ENCODE measurements at places on chromosomes 2 and 18.

DNA sequence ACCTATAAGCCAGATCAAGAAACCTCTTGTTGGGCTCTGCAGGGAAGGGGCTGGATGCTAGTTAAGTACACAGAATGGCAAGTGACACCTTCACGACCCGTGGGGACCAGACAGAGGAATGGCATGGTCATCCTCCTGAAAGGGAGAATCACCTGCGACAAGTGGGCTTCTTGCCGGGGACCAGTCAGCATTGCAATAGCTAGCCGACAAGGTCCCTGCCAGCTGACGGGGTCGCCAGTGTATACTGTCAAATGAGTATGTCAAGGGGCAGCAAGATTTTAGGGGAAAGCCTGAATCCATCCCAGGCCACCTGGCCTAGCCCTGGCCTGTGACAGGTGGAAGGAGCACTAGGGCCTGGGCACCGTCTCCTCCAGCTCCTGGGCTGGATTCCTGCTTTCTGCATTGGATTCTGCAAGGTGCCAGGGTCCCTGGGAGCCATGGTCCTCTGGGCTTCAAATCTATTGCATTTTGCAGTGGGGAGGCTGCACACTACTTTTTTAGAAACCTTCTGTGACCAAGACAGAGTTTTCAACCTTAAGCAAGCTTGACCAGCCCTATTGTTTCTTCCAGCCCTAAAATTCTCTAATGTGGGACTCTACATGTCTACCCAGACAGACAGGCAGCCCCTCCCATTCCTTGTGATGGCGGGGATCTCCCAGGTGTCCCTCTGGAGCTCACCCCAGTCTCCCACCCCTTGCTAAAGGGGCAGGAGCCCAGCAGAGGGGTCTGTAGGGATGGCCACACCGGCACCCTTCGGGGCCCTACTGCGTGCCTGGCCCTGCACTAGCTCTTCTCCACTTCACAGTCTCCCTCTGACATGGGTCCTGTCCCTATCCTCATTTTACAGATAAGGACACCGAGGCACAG, 178.5 kb downstream of the GLI2 start:
- DNase-seq, result no peak

- peak; percentile 43 for DNase-seq
Observed at GRCh38 chr2:69683170-69683971, 39.8 kb upstream of the AAK1 start.

GRCh38 chr18:23538870-23539269, 35.6 kb downstream of the RMC1 start:
- DNase-seq, result no peak

DNA sequence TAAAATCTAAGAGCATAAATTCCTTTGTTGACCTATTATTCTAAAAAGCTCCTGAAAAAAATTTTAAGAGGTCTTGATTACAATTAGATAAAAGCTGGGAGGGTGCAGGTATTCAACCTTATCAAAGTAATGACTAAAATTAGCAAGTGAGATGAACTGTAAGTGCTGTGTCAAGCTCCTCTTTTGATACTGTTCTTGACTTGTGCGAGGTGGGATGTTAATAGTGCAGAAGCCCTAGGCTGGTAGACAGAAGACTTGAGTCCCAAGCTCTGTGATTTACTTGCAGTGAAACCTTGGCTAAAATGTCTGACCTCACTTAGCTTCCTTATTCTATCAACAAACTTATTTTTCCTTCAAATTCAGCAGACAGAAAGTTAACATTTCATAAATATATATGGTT, 637.5 kb downstream of the DSC3 start:
- DNase-seq, result no peak

GRCh38 chr18:62672600-62672999, 42.7 kb upstream of the PHLPP1 start:
- no peak for DNase-seq

DNA sequence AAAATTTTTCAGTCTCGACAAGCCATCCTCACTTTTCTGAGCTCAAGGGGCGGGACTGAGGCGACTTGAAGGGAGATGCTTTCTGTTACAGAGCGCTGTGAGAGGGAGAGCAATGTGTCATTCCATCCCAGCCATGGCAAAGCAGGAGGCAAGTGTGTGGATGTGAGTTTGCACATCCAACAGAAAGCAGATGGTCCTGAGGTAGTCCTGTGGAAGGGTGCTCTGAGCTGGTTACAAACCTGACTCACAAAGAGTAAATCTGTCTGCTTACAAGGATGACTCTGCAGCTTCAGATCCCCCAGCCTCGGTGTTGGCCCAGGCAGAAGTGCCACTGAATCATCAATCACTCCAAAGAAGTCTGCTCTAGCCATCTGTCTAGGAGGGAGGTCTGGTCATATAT, 482.0 kb upstream of the DCC start:
- DNase-seq, result no peak

DNA sequence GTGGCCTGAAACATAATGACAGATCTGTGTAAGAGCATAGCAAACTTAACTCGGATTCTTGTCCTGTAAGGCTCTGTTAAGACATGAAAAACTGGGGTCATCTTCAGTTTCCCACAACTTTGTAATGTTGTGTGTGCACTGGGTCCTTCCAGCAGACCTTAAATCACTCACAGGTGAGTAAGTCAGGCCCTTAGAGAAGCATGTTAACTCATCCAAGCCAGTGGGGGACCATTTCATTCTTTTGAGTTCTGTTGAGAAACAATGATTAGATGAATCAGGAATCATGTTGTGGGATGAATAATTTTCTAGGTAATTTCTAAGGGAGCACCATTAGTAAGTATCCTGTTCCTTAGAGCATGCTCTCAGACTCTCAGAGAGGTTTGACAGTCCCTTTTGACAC, 167.1 kb downstream of the ESCO1 start:
- DNase-seq, result no peak

- DNase-seq, result no peak
Observed at GRCh38 chr2:134772493-134773169, 53.8 kb upstream of the TMEM163 start.

- DNase-seq, result no peak
Observed at GRCh38 chr18:49631146-49631866, 69.4 kb downstream of the LIPG start.

DNA sequence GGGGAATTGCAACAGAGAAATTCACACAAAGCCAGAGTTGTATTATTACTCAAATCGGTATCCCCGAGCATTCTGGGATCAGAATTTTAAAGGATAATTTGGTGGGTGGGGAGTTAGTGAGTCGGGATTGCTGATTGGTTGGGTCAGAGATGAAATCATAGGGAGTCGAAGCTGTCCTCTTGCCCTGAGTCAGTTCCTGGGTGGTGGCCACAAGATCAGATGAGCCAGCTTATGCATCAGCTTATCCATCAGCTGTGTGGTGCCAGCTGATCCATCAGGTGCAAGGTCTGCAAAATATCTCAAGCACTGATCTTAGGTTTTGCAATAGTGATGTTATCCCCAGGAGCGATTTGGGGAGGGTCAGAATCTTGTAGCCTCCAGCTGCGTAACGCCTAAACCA, 34.3 kb upstream of the ITM2C start:
- no peak for DNase-seq

DNA sequence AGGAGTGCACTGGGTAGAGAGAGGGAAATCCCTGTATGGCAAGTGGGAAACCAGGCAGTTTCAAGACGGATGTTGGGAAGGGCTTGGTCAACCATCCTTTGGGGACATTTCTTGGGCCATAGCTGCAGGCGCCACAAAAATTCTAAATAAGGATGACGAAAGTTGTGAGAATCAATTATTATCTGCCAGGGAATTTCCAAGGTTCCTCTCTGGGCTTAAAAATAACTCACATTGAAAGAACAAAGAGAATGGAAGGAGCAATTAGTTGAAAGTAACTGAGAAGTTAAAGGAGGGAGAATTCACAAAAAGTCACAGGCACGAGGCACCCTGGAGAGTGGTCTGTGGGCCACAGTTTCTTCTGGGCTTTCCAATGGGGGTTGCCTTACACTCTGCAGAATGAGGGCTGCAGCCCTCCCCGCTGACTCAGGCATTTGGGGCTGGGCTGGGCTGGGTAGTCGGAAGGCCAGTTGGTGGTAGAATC, 195.7 kb downstream of the SMAD7 start:
- DNase-seq, result no peak

DNA sequence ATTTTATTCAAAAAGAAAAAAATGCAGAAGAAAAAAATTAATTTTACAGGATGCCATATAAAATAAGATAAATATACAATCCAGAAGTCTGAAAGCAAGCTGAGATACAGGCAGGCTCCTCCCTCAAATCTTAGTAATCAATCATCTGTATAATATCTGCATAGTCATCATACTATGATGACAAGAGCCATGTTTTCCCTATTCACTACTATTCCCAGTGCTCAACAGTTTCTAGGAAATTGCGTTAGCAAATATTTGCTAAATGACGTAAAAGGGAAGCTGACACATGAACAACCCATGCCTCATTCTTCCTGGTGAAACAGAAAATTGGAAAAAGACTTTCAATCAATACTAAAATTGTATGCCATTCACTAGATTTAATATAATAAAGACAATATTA, 793.2 kb downstream of the SUCLG1 start:
- DNase-seq, result no peak

GRCh38 chr2:98487806-98488189, 43.1 kb downstream of the INPP4A start:
- DNase-seq, result peak; percentile 52

DNA sequence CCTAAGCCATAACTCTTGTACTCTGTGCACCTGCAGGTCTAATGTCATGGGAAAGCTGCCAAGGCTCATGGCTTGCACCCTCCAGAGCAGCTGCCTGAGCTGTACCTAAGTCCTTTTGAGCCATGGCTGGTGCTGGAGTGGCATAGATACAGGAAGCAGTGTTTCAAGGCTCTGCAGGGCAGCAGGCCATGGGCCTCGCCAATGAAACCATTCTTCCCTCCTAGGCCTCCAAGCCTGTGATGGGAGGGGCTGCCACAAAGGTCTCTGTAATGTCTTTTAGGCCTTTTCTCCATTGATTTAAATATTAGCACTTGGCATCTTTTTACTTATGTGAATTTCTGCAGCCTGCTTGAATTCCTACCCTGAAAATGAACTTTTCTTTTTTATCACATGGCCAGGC, 108.5 kb downstream of the PTH2R start:
- DNase-seq, result no peak

All from A673 (cell line).